ENCODE measurements at places on chromosomes 2 and 18. TPM values are rescaled to one million over a fixed set of nuclear protein-coding genes. Genes with fewer than 3 reads are reported as not detected.
A peak's percentile ranks its signal among the peaks of the same experiment; 100 is the strongest.

DNA sequence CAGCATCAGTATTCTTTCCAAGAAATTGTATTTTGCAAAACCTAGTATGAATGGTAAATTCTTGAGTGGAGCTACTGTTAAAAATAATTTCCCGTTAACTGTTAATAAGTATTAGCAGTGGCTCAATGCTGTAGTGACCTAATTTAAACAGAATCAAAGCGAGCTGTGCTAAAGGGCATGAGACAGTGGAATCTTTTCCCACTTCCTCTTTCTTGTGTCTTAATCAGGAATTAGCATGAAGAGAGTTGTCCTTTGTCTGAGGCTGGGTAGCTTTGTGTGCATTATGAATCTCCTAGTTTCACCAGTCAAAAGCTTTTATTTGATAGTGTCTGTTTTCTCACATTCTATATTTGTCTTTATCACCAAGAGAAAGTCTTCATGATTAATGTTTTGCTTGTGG, 298.8 kb upstream of the GCFC2 start:
- DNase-seq = no peak

DNA sequence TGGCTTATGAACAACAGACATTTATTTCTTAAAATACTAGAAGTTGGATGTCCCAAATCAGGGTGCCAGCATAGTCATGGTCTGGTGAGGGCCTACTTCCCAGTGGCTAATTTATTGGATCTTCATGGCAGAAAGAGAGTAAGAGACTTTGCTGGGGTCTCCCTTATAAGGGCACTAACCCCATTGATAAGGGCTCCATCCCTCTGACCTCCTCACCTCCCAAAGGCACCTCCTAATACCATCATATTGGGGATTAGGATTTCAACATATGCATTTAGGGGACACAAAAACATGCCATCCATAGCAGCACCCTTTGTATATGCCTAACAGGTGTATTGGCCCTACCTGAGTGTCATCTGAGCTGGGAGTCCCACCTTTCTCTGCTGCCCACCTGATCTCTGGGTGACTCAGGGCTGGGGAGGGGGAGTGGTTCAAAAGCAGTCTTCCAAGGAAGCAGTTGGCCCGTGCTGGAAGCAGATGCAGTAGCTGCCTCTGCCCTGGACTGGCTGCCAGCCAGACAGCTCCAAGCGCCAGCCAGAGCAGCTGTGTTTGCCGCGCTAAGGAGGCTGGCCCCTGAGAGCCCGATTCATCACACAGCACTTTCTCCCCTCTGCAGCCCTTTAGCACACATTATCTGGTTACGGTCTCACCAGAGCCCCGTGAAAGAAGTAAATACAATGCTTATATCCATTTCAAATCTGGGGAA, 84.6 kb downstream of the SMAD7 start:
- DNase-seq = peak; percentile 87

RAB6C gene
- not detected for total RNA-seq

- DNase-seq = no peak
Observed at GRCh38 chr2:71796174-71796593, 342.8 kb downstream of the DYSF start.

- DNase-seq = no peak
Observed at GRCh38 chr2:62320657-62321357, 124.9 kb downstream of the B3GNT2 start.

- no peak for DNase-seq
Observed at GRCh38 chr2:94762600-94762999, 108.6 kb upstream of the TEKT4 start.

NMS gene
- not detected for total RNA-seq

PLEKHM3 gene
- total RNA-seq = 31.3 TPM

ARL4C gene
- 7.2 TPM for total RNA-seq

RPE gene
- 38.2 TPM for total RNA-seq

DNA sequence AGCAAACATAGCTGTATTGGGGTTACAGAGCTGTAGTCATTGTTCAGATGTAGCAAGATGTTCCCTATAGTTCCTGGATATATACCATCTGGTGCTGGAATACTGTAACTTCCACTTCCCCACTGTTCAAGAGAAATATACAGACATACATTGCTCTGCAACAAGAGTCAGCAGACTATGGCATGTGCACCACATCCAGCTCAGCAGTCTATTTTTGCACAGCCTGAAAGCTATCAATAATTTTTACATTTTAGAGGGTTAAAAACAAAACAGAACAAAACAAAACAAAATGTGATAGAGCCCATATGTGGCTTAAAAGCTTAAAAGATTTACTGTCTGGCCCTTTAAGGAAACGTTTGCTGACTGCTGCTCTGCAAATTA, 31.8 kb upstream of the VIT start:
- DNase-seq = no peak

DNA sequence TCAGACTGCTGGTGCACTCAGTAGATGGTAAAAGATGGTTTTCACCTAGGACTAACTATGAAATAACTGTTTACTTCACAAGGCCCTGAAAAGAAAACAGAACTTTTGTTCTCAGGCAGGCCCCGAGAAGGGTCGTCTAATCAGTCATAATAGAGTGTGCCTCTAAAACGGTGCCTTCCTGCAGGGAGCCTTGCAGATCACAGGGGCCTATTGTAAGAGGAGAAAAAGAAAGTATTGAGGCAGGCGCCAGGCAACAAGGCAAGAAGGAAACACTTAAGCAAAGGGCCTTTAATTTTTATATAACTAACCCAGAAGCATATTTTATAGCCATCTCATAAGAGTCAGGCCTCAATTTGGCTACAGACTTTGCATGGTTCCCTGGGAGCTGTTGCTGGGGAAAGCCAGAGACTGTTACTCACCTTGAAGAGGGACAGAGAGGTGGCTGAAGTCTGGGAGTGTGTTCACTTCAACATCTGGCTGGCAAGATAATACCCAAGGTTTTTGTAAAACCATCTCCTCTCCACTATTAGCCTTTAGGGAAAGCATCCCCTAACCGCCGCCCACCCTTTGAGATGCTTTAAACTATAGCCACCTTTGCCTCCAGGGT, 117.1 kb downstream of the PRPF40A start:
- no peak for DNase-seq

CHRNA1 gene
- total RNA-seq = not detected

DNA sequence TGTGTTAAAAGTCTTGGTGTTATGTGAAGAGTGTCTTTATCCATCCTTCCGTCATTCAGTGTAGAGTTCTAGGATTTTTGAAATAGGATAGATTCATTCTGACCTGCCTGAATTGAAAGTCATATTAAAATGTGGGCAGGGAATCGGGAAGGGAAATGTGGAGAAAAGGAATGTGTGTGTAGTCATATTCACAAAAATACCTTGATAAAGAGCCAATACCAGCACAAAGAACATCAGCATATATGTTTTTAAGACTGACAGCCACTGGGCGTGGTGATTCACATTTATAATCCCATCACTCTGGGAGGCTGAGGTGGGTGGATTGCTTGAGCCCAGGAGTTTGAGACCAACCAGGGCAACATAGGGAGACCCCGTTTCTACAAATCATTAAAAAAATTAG, 188.1 kb downstream of the CAMKMT start:
- DNase-seq = no peak

- no peak for DNase-seq
Observed at GRCh38 chr2:35562488-35562887, 793.1 kb upstream of the CRIM1 start.

CHPF gene
- total RNA-seq = 39.1 TPM

- DNase-seq = peak; percentile 52
Observed at GRCh38 chr2:131046918-131047652, 46.2 kb downstream of the FAM168B start.

ADD2 gene
- 3.6 TPM for total RNA-seq

TCF7L1 gene
- total RNA-seq = 7.1 TPM

GRCh38 chr2:153834662-153835061, 37.1 kb upstream of the GALNT13 start:
- no peak for DNase-seq

GRCh38 chr2:26666671-26667070, 25.5 kb upstream of the CIB4 start:
- no peak for DNase-seq

- peak; percentile 47 for DNase-seq
Observed at GRCh38 chr18:8499810-8500675, 109.2 kb upstream of the RAB12 start.

- no peak for DNase-seq
Observed at GRCh38 chr18:46098616-46098933, 479 bp upstream of the ATP5F1A start.
